Renal cortex interstitium (tissue), 15 donors: ENCODE measurements at places on chromosomes 2 and 18.

- DNase-seq = no peak
Observed at GRCh38 chr2:147846412-147847081, 1.7 kb downstream of the ACVR2A start.

- DNase-seq = no peak
Observed at GRCh38 chr2:46351098-46351749, 54.0 kb downstream of the EPAS1 start.

DNA sequence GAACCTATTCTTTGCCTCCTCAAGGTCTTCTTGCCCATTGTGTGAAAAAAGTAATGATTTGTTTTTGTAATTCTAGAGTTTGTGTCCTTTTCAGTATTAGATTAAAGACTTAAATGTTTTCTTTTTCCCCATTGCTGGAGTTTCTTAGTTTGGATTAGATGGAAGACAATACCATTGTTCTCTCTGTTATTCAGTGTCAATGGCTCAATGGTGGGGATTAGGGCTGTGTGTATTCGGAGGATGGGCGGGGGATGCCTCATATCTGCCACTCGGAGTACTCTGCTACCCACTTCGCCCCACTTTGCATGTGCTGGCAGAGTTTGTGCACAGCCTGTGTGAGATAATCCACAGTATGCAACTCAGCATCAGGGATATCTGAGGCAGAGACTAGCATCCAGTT lies 90.1 kb downstream of the KLHL29 start:
- DNase-seq = no peak

- DNase-seq = no peak
Observed at GRCh38 chr2:179571252-179571651, 290.2 kb downstream of the ZNF385B start.

- no peak for DNase-seq
Observed at GRCh38 chr2:239469106-239469960, 68.5 kb upstream of the HDAC4 start.

GRCh38 chr18:23260926-23261590 lies 125.8 kb downstream of the CABLES1 start:
- no peak for DNase-seq

DNA sequence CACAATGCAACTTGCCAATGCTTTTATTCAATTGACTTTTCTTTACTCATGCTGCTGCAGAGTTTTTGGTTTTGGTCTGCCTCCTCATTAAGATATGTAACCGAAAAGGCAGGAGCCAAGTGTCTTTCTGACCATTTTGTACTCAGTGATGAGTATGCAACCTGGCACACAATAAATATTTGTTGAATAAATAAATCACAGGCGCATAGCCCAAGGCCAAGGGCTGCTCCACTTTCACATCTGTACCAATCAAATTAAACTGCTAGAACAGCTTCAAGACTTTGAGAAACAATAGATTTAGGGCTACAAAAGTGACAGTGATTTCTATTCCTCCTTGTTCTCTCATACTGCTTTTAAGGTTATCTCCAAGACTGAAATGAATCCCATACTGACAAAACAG lies 828.2 kb downstream of the RNF144A start:
- no peak for DNase-seq

- DNase-seq = no peak
Observed at GRCh38 chr18:27599202-27599829, 414.2 kb upstream of the CHST9 start.
